ENCODE measurements at places on chromosomes 13 and 19.

GRCh38 chr19:42303101-42303464 is 659 bp upstream of the PAFAH1B3 start:
- no peak for DNase-seq

- DNase-seq = no peak
These were observed 3.1 kb downstream of the ADGRE1 start for GRCh38 chr19:6890401-6890913.

GRCh38 chr19:30935146-30935545 is 414.1 kb downstream of the TSHZ3 start:
- DNase-seq = no peak

DNA sequence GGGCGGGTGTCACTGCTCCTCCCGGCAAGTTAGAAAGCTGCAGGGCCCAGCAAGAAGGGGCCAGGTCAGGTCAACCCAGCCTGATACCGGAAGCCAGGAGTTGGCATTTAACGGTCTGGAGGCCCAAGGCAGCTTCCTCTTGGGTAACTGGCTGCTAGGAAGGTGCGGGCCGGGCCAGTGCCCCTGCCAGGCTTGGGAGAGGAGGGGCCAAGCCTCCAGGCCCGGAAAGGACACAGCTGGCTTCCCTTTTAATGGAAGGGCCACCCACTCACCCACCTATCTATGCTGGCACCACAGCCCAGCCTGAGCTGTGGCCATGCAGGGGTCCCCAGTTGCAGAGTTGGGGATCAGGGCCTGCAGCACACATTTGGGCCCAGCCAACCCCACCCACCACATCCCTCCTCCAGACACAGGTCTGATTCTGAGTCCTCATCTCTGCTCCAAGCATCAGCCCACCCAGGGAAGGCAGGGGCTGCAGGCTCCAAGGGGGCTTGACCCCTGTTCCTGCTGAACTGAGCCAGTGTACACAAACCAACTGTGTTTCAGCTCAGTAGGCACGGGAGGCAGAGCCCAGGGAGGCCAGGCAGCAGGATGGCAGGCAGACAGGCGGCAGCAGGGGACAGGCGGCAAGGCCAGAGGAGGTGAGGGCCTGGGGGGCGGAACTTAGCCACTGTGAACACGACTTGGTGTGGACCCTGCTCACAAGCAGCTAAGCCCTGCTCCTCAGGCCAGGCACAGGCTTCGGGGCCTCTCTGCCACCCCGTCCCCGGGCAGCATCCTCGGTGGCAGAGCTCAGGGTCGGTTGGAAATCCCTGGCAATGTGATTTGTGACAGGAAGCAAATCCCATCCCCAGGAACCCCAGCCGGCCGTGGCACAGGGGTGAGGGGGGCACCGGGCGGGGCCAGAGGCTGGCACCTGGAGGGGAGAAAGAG is 40.8 kb downstream of the ZSWIM4 start:
- DNase-seq = no peak

- no peak for DNase-seq
These were observed 12.8 kb downstream of the ELF1 start for GRCh38 chr13:41006306-41006705.

GRCh38 chr13:22505489-22505888 is 675.3 kb upstream of the SGCG start:
- DNase-seq = no peak

DNA sequence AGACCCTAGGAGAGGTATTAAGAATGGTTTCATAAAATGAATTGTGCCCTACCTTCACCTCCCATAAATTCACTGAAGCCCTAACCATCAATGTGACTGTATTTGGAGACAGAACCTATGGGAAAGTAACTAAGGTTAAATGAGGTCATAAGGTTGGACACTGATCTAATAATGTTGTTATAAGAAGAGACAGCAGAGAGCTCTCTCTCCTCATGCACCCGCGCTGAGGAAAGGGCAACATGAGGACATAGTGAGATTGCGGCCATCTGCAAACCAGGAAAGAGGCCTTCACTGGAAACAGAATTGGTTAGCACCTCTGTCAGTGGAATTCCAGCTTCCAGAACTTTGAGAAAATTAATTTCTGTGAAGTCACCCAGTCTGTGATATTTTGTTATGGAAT is 1396.1 kb upstream of the MIR17HG start:
- no peak for DNase-seq

- DNase-seq = no peak
These were observed 139.3 kb downstream of the IRS2 start for GRCh38 chr13:109647053-109647452.

GRCh38 chr19:39319892-39320248 is 793 bp downstream of the LRFN1 start:
- DNase-seq = no peak

- no peak for DNase-seq
These were observed 419.9 kb upstream of the PRR20A start for GRCh38 chr13:56720841-56721240.

GRCh38 chr13:44140146-44140545 is 233.5 kb upstream of the SERP2 start:
- DNase-seq = no peak

DNA sequence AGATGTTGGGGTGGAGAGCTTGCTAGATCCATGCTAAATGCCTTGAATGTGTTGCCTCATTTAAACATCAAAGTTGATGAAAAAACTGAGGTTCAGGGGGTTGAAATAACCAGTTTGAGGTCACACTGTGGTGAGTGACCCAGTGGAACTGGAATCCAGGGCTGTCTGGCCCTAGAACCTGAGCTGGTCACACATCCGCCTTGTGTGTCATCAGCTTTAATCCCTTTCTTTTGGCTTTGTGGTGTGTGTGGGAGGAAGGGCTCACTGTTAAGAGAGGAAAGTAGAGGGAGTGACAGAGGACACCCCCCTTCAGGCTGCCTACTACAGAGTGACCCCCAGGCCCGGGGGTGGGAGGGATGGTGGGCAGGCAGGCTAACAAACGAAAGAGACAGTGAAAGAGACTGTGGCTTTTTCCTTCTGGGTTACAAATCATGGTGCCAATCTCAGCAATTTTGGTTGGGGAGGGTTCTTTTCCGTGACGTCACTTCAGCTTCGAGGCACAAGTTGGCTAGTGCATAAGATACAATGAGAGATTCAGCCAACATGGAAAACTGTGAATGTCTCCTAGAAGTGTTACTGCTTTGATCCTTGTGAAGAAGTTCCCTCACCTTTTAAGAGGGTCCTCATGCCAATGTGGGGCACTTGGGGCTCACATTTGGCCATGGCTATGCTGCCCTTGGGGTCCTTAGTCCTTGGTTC is 164.9 kb downstream of the DLEU7 start:
- DNase-seq = no peak

DNA sequence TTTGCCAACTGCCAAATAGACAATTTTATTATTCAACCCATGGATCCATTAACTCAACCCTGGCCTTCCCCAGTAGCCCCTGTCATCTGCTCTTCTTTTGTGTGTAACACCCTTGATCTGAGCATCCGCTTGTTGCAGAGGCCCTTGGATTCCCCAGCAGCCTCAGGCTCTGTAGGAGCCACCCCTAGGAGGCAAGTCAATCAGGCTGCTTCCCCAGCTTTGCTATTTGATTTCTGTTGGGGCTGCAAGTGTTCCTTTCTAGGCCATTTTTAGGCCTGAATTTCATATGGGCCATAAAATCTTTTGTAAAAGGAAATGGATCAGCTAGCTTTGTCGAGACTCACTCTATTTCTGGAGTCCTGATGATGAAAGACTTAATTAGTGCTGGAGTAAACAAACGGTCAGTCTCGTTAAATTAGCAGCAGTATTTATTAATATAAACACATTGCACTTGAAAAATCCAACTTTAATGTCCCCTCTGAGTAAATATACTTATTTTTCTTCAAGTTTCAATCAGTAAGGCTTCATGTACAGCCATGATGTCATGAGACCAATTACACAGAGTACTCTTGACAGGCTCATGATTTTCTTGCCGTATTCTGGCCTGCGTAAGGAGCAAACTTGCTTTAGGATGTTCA is 105.3 kb downstream of the RGCC start:
- no peak for DNase-seq

DNA sequence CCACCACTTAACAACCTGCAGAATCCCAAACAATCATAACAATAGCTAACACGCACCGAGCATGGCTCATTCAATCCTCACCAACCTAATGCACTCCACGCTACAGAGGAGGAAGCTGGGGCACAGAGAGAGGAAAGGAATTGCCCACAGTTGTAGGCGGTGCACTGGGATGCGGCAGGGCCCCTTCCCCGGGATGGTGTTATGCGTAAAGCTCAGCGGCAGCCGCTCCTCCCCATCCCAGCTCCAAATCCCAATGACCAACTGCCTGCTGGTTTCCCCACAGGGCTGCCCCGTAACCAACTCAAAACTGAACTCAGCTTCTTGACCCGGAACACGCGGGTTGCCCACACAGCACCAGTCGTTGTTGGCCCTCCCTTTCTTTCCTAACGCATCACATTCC is 42.2 kb downstream of the SERP2 start:
- DNase-seq = no peak

Data from GM19239 (cell line).